Common myeloid progenitor, CD34-positive (primary cell): ENCODE measurements at places on chromosomes 13 and 19.

GRCh38 chr19:27890206-27890605, 1322.7 kb downstream of the UQCRFS1 start:
- DNase-seq = no peak

GRCh38 chr13:33367926-33368325, 82.4 kb upstream of the STARD13 start:
- DNase-seq = peak; percentile 91

GRCh38 chr13:27497563-27498230, 47.3 kb upstream of the MTIF3 start:
- DNase-seq = no peak

DNA sequence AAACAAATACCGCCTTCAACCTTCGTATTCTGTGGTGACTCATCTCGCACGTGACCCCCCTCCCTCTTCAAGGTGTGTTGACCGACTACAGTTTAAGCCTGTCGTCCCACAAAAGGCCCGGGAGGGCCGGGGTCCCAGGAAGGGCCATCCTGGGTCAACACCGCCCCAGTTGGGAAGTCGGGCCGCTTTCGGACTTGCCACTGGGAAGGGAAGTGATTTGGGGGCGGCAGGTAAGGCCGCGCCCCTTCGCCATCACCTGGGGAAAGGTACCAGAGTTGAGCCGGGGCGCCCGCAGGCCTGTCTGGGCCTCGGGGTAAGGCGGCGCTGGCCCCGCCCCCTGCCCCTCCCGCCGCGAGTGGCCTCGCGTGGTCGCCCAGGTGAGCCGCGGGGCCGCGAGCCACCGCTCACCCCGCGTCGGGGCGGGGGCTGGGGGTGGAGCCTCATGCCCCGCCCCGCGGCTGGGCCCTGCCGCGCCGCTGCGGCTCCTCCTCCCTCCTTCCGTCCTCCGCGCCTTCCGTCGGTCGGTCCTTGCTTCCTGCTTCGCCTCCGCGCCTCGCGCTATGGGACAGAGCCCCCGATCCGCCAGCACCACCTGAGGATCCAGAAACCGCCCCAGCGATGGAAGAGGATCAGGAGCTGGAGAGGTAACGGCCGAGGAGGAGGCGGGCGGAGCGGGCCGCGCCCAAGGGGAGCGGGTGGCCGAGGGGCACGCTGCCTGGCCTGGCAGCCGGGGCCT, at the start of gene POLR1D:
Gene POLR1D (plus strand): TSS at position 527 of the 736 bp plus-strand sequence. CDS start 92 bp downstream, at position 619.
- peak; percentile 93 for DNase-seq

DNA sequence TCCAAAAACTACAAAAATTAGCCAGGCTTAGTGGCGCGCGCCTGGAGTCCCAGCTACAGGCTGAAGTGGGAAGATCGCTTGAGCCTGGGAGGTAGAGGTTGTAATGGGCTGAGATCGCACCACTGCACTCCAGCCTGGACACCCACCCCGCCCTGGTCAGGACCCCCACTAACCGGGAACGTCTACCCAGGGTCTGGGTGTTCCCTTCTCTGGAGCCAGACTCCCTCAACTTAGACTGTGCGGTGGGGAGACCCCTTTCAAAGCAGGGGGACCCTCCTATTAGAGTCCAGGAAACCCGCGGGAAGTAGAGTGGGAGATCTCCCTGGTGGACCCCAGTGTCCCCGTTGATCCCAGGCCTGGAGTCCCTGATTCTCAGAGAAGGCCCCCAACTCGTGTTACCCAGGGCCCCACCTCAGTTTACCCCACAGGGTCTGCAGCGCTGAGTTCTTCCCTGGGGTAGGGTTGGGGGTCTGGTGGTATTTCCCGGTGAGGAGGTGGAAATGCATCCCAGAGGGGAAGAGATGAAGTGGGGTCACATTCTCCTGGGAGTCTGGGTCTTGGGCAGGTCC, 6.1 kb upstream of the ARRDC2 start:
- DNase-seq = no peak

DNA sequence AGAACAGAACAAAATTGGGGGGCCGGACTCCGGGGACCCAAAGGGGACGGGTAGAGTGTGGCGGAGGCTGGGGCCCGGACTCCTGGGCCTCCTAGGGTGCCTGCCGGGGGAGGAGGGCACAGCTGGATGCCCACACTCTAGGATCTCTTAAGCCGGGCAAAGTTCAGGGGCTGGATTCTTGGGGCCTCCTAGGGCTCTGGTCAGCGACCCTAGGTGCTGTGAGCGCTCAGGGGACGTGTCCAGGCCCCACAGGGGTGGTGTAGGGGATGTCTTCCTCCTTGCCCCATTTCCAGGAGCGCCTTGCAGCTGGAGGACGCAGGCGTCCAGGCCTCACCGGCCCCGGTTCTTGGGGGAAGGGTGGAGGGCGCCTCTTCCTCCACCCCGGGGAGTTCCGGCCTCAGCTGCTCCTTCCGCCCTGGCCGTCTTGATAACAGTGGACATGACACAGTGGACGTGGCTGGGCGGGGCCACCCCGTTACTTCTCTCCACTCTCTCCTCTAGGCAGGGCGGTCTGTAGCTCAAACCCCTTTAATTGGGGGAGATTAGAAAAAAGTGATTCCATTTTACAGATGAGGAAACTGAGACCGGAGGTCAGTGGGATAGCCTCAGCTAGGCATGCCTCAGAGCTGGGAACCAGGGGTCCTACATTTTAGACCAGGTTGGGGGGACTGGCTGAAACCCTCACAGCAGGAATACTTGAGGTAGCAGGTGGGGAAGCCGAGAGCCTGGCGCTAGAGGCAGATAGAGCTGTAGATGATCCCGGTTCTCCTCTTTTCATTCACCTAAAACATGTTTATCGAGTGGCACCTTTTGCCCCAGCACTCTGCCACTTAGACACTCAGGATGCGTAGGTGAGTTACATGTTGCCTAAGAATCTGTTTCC, 705 bp downstream of the STXBP2 start:
- DNase-seq = no peak

- no peak for DNase-seq
Measured at GRCh38 chr19:47740866-47741519, 4.4 kb upstream of the NOP53 start.

GRCh38 chr13:108190897-108191296, 24.4 kb downstream of the LIG4 start:
- no peak for DNase-seq

DNA sequence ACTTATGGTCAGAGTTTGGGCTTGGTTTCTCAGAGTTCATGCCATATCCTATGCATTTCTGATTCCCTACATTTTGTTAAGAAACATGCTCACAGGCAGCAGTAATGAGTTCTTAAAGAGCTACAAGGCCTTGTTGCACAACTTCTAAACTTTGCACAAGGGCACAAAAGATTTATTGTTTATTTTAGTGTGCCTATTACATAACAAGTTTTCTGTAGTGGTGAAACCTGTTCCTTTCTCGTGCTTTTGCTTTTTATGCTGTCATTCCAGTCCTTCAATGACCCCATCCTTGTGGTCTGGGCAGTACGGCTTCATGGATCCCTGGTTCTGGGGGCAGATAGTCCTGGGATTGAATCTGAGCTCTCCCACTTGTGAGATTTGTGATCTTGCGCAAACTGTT, 17.8 kb downstream of the ZNF507 start:
- no peak for DNase-seq

DNA sequence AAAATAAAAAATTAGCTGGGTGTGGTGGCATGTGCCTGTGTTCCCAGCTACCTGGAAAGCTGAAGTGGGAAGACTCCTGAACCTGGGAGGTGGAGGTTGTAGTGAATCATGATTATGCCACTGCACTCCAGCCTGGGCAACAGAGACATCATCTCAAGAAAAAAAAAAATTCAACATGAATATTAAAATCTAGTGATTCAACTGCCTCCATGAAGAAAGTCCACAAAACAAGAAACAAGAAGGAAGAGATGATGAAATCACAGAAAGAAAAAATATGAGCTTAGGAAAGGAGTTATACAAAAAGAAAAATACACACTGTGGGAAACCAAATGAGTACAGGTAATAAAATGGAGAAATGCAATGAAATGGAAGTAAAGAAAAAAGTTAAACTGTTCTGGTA, 99.6 kb upstream of the SIAH3 start:
- DNase-seq = no peak

- DNase-seq = no peak
Measured at GRCh38 chr19:17968362-17968761, 1.5 kb downstream of the KCNN1 start.

DNA sequence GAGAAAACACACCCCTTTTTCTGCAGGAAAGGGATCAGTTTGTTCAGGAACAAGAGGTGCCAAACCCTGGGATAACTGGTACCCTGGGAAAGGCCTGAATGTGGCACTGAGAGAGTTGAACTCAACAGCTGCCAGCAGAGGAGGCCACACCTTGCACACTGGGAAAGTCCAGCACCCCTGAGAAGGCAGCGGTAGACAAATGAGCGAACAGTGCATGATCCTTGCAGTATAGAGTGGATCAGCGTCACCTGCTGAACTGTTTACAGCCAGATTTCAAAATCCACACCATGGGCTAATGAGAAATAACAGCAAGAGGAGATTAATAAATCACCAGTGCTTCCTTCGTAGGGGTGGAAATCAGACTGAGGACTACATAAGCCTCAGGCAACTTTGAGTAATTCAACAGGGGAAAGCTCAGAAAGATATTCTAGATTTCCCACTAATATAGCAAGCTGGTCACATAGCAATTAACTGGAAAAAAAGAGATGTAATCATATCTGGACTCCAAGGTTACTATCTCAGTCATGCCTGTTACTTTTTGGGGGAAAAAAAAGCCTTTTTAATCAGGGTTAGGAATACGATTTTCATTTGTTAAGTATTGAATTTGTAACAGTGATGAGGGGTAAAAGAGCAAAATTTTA, 52.0 kb downstream of the DCT start:
- no peak for DNase-seq

GRCh38 chr13:106369858-106370257, 165.6 kb downstream of the EFNB2 start:
- no peak for DNase-seq

GRCh38 chr13:29550430-29550988, 45.0 kb downstream of the SLC7A1 start:
- DNase-seq = no peak

DNA sequence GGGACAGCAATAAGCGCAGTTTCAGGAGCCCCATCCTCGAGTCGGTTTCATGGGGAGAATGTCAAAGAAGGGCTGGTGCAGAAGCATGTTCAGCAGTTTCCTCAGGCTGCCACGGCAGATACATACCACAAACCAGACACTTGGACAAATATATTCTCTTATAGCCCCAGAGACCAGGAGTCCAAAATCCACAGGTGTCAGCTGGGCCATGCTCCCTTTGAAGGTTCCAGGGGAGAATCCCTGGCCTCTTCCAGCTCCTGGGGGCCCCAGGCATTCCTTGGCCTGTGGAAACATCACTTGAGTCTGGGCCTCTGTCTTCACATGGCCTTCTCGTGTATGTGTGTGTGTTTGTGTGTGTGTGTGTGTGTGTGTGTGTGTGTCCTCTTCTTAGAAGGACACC, 164.1 kb downstream of the UQCRFS1 start:
- DNase-seq = no peak

DNA sequence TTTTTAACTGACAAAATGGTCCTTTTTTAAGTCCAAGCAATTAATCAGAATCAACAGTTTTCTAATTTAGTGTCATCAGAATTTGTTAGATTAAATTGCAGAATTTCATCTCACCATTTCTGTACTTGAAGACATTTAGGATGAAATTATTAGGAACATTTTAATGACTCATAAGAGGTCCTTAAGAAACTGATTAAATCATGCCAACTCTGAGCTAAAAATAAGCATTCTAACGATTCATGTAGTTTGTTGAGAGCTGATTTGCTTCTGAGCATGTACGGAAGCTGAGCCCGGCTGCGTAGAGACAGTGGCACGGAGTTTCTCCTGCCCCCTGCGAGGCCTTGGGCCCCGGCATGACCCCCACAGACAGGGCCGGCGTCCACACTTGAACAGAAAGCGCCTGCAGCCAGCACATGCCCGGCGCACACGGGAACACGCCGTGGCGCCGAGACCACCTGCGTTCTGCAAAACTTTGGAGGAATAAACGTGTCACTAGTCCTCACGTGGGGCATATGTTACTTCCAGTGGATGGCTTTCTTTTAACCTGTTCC, 89.7 kb upstream of the MCF2L start:
- no peak for DNase-seq

DNA sequence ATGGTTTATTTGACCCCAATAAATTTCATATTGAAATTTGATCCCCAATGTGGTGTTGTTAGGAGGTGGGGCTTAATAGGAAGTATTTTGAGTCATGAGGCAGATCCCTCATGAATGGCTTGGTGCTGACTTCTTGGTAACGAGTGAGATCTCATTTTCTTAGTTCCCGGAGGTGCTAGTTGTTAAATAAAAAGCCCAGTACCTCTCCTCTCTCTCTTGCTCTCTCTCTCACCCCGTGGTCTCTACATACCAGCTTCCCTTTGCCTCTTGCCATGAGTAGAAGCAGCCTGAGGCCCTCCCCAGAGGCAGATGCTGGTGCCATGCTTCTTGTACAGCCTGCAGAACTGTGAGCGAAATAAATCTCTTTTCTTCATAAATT, 39.4 kb upstream of the KATNAL1 start:
- no peak for DNase-seq

DNA sequence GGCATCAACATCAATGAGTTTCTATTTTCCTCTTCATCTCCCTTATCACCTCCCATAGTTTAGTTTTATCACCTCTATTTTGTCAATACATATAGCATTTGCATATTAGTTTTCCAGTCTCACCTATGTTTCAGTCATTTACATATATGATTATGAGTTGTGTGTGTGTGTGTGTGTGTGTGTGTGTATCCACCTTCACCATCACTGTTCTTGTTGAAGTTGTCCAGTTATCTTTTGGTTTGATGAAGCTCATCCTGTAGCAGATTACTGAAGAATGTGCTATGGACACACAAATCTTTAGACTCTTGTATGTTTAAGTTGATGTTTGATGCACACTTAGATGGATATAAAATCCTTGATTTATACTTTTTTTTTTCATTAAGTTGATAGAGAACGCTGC, 40.5 kb downstream of the SPACA7 start:
- DNase-seq = no peak

GRCh38 chr13:49584771-49585182, 581 bp downstream of the RCBTB1 start:
- DNase-seq = peak; percentile 48

DNA sequence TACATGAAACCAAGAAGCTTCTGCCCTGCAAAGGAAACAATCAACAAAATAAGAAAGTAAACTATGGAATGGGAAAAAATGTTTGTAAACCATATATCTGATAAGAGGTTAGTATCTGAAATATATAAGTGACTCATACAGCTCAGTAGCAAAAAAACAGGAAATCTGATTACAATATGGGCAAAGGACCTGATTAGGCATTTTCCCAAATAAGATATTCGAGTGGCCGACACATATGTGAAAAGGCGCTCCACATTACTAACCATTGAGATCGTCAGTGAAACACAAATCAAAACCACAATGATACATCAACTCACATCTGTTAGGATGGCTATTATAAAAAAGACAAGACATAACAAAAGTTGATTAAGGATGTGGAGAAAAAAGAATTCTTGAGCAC, 2818.6 kb upstream of the PCDH20 start:
- no peak for DNase-seq

DNA sequence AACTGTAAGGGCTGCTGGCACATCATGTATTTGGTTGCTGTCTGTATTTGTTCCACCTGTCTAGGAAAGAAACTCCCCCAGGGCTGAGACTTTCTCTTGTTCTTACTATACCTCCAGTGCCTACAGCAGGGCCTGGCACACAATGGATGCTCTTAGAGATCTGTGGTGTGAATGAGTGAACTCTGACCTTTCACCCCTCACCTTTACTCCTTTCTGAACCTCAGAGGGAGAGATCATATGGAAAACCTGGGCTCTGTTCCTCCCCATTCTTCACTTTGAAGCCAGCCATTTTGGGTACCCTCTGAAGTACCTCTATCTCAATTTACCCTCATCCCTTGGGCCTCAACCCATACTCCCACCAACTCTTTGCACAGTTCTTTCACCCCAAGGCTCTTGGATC, 3.1 kb downstream of the DYRK1B start:
- no peak for DNase-seq
